KG1 (cell line): ENCODE measurements at places on chromosomes 2 and 18.

DNA sequence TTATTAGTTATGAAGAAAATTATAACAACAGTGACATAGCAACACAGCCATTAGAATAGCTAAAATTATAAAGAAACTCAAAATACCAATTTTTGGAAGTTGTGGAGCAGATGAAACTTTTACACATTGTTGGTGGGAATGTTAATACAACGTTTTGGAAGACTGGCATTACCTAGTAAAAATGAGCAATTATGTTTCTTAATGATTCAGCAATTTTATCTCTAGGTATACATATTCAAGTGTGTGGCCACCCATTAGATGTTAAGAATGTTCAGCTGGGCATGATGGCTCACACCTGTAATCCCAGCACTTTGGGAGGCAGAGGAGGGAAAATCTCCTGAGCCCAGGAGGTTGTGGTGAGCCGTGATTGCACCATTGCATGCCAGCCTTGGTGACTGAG lies 78.8 kb downstream of the INSIG2 start:
- DNase-seq = no peak

GRCh38 chr2:240947176-240947575 lies 41.0 kb downstream of the CROCC2 start:
- DNase-seq = no peak

DNA sequence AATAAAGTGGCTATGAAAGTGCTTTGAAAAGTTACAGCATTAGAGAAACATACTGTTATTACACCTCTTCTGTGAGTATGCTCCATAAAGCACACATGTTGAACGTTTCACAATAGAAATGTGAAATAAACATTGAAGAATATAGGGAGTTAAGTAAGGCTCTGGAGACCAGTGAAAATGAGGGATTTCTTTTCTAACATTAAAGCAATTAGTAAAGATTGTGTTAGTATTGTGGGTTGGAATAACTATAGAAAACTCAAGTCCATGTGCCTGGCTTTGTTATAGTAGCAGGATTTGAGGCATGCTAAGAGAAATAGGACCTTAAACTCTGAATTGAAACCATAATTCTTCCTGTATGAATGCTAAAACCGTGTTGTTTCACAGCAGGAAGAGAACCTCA lies 63.1 kb downstream of the GLS start:
- no peak for DNase-seq

GRCh38 chr2:70069049-70069448 lies 18.2 kb upstream of the PCBP1 start:
- DNase-seq = no peak

GRCh38 chr2:8412082-8412481 lies 269.8 kb upstream of the ID2 start:
- DNase-seq = no peak

DNA sequence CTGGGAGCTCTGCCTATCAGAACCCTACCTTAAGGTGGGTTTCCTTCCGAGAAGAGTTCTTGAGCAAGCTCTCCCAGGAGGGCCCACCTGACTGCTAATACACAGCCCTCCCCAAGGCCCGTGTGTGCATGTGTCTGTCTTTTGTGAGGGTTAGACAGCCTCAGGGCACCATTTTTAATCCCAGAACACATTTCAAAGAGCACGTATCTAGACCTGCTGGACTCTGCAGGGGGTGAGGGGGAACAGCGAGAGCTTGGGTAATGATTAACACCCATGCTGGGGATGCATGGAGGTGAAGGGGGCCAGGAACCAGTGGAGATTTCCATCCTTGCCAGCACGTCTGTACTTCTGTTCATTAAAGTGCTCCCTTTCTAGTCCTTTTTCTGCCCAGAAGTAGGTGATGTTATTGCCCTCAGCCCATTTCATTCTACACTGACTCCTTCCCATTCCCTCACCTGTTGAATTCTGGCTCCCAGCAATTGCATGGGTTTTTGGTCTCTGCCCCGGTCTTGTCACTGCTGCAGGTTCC lies 6.5 kb downstream of the TMEM37 start:
- no peak for DNase-seq

GRCh38 chr18:29596959-29597358 lies 1420.0 kb upstream of the CDH2 start:
- no peak for DNase-seq
